ENCODE measurements at places on chromosomes 1 and 21. TPM values are rescaled to one million over a fixed set of nuclear protein-coding genes. Genes with fewer than 3 reads are reported as not detected.

DNA sequence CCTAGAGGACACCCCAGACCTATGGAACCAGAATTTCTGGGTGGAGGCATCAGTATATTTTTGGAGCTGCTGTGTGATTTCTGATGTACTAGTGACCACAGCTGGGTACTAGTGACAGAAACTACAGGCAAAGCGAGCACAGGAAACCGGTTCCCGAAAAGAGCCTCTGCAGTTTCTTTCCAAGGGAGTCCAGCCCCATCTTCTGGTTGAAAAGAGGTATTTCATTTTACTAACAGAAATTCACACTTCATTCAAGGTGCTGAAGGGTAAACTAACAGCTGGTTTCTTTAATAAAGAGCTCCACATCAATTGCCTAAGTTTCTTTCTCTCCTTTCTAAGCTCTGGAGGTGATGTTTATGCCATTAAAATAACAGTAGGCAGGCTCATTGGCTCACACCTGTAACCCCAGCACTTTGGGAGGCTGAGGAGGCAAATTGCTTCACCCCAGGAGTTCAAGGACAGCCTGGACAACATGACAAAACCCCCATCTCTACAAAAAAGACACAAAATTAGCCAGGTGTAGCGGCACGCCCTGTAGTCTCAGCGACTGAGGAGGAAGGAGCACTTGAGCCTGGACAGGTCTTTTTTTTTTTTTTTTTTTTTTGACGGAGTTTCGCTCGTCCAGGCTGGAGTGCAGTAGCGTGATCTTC, 22.0 kb downstream of the THAP3 start:
- DNase-seq = peak; percentile 31

CA14 gene
- not detected for polyA plus RNA-seq

ADAMTSL4 gene
- polyA plus RNA-seq = 1.5 TPM

DNA sequence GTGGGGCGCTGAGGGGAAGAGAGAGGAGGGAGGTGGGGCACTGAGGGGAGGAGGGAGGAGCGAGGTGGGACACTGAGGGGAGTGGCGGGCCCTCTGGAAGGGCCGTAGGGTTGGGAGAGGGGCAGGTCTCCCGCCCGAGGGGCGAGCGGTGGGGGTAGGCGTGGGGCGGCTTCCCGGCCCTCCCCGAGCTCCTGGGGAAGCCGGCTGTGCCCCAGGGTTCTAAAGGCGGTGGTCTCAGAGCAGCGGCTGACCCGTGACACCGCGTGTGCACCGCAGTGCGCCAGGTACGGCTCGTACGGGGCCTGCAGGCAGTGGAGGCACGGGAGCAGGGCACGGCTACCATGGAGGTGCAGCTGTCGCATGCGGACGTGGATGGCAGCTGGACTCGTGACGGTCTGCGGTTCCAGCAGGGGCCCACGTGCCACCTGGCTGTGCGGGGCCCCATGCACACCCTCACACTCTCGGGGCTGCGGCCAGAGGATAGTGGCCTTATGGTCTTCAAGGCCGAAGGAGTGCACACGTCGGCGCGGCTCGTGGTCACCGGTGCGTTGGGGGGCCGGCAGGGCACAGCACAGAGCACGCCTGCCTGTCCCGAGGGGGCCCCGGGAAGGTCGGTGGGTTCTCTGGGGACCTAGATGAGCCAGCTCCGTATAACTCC, 68.5 kb downstream of the OBSCN start:
- no peak for DNase-seq

S100A9 gene
- polyA plus RNA-seq = 3.1 TPM

DNA sequence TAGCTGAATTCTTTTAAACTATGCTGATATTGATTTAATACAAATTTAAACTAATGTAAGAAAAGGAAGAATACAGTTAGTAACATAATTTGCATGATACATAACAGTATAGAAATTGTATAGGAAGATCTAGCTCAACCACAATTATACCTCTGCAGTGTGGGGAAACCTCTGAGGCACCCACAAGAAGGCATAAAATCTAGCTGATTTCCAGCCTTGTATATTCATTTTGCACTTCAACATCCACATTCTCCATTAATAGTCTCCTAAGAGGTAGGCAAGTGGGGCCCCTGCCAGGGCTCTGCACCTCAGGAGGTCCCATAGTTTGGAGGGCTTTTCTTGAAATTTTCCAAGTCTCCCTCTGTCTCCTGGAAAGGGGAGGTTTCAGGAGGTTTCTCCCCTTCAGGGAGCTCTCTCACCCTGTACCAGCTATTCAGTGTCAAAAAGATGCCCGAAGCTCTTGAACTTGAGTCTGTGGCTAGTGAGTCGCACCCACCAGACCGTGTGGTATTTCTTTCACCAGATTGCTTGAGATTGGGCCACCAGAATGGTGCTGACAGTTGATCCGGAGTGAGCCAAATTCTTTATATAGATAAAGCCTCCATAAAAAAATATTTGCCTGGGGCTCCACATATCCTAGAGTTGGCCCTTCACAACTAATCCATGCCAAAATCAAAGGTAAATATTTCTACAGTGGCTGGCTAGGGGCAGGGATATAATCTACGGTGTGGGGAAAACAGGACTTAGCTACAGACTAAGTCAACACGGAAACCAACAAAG, 108.2 kb downstream of the TIAM1 start:
- DNase-seq = no peak

GRCh38 chr1:32393136-32393535, 1.1 kb downstream of the BSDC1 start:
- no peak for DNase-seq

- DNase-seq = no peak
Observed at GRCh38 chr1:186054003-186054402, 319.8 kb downstream of the HMCN1 start.

USH2A gene
- not detected for polyA plus RNA-seq

GRCh38 chr1:106292130-106292529, 764.3 kb upstream of the PRMT6 start:
- no peak for DNase-seq

Measured in A549 (cell line).